CD4-positive, alpha-beta T cell treated with Interleukin-10 for 1 hour (primary cell): ENCODE measurements at places on chromosomes 2 and 18.

- no peak for DNase-seq
Measured at GRCh38 chr2:227153758-227154486, 10.1 kb downstream of the COL4A4 start.

DNA sequence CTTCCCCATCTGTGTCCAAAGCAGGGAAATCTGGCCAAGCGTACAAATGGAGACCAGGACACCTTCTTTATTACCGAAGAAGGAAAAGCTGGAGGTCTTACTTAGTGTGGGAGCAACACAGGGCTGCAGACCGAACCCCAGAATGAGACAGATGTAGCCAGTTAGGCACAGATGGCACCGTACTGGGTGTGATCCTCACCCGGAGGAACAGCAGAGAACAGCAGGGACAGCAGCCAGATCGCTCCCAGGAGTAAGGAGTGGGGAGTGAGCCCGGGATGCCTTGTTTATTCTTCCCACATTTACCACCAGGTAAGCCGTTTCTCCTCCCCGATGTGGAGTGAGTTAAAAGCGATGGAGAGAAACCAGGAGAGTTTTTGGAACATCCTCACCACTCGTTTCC is 150.7 kb upstream of the SPRED2 start:
- no peak for DNase-seq

- no peak for DNase-seq
Measured at GRCh38 chr2:159860581-159861310, 62.7 kb upstream of the CD302 start.

DNA sequence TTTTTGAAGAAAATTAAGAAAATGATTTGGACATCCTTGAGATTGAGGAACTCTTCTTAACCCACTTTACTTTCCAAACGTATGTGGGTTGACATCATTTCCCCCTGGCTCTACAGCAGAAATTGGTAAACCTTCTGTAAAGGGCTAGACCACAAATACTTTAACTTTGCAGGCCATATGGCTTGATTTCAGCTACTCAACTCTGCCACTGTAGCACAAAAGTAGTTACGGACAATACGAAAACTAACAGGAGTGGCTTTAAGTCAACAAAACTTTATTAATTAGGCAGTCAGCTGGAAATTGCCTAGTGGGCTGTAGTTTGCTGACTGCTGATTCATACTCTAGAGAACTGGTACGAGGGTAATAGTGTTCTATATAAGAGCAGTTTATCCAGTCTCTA is 83.2 kb upstream of the DTNB start:
- DNase-seq, result no peak

- DNase-seq, result no peak
Measured at GRCh38 chr2:68172521-68172920, 14.8 kb downstream of the PNO1 start.

- DNase-seq, result no peak
Measured at GRCh38 chr2:35526741-35527140, 828.8 kb upstream of the CRIM1 start.

- DNase-seq, result no peak
Measured at GRCh38 chr2:67215214-67216055, 181.7 kb upstream of the ETAA1 start.

DNA sequence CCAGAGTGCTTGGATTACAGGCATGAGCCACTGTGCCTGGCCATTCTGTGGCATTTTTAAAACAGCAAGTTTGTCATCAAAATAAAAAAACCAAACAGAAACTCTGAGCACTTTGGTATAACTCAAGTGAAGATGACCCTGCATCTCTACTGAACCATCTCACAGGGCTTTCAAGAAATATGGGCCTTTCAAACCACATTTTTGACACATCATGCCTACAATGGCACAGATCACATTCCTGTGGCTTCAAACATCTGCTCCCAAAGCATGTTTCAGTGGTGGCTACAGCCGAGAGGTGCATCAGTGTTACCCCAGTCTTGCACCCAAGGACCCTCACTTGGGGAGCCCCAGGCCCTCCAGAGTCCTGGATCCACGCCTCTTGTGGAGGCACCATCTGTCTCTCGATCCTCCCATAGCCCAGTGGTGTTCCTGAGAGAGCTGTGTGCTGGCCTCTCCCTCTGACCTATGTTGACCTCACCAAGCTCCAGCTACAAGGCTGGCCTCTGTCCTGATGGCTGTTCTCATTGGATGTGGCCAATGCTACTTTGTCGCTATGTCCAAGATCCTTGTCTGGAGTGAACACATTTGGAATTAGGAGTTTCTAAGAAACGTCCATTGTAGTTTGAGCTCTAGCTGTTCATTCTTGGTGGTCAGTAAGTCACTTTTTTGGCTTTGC is 55.2 kb upstream of the RALBP1 start:
- no peak for DNase-seq
